ENCODE measurements at places on chromosomes 13 and 19.

DNA sequence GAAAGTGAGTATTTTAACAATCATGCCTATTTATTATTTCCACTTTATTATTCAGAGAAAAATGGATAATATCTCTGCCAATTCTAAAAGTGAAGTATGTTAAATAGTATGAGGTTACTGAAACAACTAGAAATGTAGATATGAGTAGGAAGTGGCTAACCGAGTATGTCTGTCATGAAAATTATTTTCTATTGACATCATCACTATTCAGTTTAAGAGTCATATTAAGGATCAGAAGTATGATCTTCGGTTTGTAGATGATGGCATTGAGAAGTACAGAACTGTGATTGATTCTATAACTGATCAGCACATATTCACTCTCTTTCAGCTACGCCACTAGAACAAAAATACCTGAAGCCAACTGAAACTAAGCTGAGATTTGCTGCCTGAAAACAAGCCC, 146.4 kb upstream of the SLITRK5 start:
- DNase-seq: peak; percentile 60

GRCh38 chr19:17111766-17112165, 36.2 kb downstream of the MYO9B start:
- DNase-seq: no peak

DNA sequence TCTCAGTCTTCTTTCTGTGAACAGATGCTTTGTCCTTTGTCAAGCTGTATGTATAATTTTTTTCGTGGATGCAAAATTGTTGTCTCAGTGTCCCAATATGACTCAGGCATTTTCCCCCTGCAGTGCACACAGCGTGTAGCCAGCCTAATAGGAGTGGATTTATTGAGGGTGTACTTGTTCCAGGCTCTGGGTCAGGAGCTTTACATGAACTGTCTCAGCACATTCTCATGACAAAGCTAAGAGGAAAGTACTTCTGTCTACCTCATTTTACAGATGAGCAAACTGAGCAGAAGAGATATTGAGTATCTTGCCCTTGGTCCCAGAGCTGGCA, 50.8 kb downstream of the STK24 start:
- DNase-seq: no peak

- DNase-seq: no peak
These were observed 34.4 kb upstream of the ZNF562 start for GRCh38 chr19:9709305-9709704.

- peak; percentile 91 for DNase-seq
These were observed 49.4 kb downstream of the SACS start for GRCh38 chr13:23384111-23384510.

DNA sequence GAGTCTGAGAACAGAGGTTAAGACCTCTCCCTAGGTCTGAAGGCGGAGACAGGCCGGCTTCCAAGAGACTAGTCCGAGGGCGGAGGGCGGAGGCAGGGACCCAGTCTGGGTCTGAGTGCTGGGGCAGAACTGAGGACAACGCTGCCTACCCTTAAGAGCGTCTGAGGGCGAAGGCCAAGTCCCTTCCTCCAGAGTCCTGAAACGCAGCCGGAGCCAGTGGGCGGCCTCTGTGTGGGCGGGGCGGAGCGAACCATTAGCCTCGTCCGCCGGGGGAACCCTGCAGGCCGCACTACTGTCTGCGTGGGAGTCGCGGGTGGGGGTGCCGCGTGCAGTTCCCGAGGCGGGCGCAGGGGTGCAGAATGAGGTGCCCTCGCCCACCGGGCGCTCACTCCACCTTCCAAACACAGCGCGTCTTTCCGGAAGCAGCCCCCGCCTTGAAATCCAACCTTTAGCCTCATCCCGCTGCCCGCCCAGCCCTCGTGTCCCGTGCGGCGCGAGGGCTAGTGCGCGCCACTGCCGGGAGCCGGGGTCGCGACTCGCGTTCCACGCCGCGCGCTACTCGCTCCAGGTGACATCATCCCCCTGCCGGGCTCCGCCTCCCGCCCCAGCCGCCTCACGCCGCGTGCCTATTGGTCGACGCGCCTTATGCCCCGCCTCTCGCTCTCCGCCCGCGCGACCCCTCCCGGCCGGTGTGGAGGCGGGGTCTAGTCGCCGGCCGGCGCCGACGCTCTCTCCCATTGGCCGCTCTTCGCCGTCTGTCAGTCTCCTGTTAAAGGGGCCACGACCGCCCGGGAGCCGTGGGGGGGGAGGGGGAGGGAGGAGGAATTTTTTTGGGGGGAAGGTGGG, at the start of gene C19orf73:
Gene C19orf73, minus strand, starts transcription at position 579 of the 846 bp plus-strand sequence. Its CDS starts 121 bp downstream, at position 458.
- peak; percentile 93 for DNase-seq

DNA sequence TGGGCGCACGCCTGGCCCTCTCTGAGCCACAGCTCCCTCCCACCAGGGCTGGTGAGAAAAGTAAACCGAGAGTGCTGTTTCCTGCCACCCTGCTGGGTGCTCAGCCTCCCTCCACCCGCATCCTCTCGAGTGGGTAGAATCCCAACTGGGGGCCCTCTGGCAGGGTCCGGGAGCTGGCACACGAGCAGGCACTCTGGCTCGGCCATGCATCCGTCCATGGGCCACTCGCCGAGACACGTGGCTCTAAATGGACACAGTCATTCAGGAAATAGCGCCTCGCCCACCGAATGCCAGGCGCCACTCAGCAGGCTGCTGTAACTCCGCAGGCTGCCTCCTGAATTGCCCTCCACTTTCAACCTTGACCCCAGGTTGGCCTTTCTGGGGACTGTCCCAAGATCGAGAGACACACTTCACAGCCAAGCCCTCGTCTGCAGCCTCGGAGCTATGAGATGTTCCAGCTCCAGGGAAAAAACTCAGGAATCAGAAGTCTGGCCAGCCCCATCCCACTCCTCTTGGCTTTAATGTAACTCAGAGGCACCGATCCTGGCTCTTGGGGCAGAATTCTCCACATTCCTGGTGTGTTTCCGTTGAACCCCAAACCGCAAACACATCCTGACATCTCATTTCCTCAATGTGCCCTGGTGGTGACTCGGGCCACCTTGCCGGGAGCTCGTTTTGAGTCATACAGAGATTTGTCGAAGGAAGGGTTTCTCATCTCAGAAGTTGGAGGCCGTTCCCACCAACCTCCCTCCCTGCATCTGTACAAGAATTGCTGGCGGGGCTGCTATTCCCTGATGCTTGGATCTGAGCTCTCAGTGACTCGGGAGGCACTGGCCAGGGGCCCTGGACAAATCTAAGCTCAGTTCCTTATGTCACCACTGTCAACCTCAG, 14.1 kb downstream of the KLF2 start:
- peak; percentile 99 for DNase-seq

- DNase-seq: peak; percentile 45
These were observed 2683.8 kb downstream of the PCDH9 start for GRCh38 chr13:64546371-64546770.

DNA sequence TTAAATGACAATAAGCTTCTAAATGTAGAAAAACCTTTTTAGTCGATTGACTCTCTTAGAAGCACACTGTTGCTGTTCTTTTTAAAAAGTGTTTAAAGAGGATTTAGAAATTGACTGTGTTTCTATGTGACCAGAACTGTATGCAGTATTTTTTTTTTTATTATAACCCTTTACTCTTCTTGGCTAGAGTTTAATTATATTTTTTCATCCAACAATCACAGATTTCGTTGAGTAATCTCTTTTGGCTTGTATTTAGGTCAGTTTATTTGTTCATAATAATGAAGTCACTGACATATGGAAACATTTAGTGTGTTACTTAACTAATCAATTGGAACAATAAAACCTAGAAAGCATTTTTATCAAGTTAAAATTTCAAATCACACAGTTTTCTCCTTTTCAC, 19.9 kb downstream of the CSNK1A1L start:
- DNase-seq: no peak

DNA sequence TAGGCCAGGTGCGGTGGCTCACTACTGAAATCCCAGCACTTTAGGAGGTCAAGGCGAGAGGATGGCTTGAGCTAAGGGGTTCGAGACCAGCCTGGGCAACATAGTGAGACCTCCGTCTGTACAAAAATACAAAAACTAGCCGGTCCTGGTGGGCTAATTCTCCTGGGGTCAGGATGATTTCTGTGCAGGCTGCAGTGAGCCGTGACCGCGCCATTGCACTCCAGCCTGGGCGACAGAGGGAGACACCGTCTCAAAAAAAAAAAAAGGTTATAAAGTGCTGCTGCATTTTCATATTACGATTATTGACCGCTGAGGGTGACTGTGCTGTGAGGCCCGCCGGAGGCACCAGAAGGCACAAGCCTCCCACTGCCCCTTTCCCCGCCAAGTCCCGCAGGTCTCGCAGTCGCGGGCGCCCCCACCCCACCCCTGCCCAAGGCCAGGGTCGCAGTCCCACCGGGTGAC, 477 bp upstream of the PLEKHF1 start:
- no peak for DNase-seq

DNA sequence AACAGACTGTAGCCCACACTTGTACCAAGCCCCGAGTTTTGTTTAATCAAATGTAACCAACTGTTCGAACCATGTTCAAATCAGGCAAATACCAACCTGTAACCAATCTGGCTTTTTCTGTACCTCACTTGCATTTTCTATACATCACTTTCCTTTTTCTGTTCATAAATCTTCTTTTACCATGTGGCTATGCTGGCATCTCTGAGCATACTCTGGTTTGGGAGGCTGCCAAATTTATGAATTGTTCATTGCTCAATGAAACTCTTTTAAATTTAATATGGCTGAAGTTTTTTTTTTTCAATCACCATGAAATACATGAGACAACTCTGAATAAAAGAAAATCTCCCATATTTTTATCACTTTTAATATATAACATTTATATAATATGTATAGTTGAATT, 256.1 kb downstream of the SLITRK6 start:
- peak; percentile 22 for DNase-seq

- DNase-seq: peak; percentile 66
These were observed 933 bp downstream of the TFPT start for GRCh38 chr19:54114340-54115108.

GRCh38 chr13:53068585-53069520, 40.2 kb downstream of the OLFM4 start:
- no peak for DNase-seq

DNA sequence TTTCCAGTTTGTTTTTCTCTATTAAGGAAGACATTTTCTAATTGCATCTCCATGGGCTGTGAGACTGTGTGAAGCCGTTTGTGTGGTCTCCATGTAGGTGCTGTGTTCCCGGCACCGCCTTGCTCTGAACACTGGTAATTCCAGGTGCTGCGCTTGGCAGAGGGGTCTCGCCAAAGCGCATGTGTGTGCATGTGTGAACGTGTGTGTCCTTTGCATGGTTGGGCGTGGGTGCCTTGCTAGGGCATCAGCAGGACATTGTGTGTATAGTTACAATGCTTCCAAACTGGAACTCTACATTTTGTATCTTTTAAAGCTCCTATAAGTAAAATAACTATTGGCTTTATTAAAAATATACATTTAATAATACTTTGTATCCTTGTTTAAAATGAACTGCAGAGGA, 9.8 kb upstream of the GPI start:
- DNase-seq: no peak

DNA sequence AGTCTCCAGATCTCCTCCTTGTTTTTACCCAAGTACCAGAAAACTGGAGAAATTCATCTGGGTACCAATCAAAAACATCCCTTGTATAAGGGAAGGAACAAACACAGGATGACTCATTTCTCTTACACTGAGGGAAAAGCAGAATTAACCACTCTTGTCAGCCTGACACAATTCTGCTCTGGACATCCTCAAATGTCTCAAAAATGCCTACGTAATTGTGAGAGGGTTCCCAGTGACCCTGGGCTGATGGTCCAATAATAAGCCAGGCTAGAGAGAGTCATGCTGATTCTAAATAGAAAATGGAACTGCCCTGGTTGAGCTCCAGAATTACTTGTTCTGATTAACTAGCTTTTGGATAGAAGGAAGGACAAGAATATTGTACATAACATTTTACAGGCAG, 14.5 kb downstream of the ZNF708 start:
- DNase-seq: peak; percentile 5
